IMR-90 (cell line): ENCODE measurements at places on chromosomes 1 and 21.

DNA sequence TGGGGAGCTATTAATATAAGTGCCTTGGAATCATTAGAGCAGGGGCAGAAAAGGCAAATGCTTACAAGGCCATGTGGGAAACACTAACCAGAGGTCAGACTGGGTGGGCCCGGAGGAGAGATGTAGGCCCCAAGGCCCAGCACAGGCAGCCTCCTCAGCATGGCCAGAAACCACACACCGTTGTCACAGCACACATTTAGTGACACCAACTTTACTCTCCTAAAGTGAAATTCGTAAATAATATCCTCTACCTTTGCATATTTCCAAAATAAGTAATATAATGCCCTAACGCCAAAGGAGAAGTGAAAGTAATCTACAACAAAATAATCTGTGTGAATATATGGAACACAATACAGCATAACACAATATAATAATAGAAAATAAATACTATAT, 62.6 kb downstream of the KIF21B start:
- DNase-seq: no peak

DNA sequence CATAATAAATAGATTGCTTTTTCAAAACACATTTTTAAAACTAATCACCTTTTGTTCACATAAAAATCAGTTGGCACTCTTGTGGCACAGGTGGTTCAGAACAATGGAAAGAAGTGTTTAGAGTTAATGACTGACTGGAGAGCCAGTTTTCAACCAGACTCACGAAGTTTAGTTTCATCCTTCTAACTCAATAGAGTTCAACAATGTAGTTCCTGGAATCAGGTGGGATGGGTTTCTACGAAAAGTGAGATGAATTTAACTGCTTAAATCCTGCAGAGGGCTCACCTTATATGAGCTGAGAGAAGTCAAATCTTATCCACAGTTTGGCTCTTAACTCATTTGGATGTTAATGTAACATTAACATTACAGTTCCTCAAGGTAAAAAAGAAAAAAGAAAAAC, 116.5 kb downstream of the SMYD2 start:
- DNase-seq: no peak

GRCh38 chr1:181659321-181659957, 176.1 kb downstream of the CACNA1E start:
- no peak for DNase-seq

DNA sequence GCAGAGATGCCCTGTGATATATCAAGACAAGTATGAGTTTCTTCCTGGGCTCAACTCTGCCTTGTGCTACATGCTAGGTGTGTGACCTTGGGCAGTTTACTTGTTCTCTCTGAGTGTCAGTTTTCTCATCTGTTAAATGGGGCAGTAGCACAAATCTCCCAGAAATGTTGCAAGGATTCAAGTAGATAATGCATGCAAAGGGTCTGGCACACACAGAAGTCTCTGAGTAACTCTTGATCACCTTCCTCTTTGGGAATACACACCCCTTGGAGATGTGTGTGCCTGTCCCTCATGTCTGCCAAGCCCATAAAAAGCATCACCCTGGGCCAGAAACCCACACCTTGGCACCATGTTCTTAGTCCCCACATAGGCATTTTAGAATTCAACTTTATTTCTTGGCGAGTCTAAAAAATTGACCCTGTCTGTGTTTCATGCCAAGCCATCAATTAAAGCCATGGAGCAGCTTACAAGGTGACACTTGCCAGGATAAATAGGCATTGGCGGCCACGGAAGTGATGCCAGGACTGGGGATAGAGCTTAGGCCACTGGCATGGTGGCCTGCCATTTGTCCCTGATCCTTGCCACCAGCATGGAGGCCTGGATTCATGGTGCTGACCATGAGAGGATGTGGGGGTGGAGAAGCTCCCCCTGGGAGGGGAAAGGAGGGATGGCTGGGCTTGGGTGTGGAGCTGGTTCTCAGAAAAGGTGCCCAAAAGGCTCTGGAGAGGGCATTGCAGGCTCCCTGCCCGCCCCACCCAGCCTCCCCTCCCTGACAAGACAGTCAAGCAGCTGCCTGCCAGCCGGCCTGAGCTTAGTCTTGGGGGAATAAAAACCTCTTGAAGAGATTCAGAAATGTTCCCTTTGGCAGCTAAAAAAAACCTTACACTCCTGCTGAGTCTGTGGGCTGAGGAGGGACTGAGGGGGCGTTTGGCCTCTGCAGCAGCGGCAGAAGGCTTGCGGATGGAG, 118.0 kb upstream of the IPO9 start:
- DNase-seq: no peak

GRCh38 chr21:42037516-42037915, 27.4 kb upstream of the ZBTB21 start:
- DNase-seq: no peak

- no peak for DNase-seq
These were observed 8.1 kb upstream of the ENO1 start for GRCh38 chr1:8886589-8886988.

GRCh38 chr1:100387657-100388350, 35.5 kb downstream of the CDC14A start:
- DNase-seq: peak; percentile 64

- DNase-seq: no peak
These were observed 2.0 kb upstream of the UTP25 start for GRCh38 chr1:209825591-209826434.

DNA sequence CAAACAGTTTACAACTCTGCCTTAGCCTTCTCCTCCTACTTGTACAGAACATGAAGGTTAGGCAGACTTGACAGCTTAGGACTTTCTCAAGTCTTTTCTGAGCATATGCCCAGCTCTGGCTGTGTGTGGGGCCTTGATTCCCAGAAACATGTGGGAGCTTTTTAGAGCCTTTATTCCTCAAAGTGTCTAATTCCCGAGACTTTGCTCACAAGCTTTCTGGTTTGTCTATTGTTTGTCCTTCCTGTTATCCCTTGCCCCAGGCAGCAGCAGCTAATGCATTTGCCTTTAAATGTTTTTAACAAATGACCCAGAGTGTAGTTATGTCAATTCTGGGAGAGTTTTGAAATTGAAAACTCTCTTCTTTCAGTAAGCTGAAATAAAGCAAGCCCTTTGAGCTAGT, 29.2 kb downstream of the ST7L start:
- no peak for DNase-seq

DNA sequence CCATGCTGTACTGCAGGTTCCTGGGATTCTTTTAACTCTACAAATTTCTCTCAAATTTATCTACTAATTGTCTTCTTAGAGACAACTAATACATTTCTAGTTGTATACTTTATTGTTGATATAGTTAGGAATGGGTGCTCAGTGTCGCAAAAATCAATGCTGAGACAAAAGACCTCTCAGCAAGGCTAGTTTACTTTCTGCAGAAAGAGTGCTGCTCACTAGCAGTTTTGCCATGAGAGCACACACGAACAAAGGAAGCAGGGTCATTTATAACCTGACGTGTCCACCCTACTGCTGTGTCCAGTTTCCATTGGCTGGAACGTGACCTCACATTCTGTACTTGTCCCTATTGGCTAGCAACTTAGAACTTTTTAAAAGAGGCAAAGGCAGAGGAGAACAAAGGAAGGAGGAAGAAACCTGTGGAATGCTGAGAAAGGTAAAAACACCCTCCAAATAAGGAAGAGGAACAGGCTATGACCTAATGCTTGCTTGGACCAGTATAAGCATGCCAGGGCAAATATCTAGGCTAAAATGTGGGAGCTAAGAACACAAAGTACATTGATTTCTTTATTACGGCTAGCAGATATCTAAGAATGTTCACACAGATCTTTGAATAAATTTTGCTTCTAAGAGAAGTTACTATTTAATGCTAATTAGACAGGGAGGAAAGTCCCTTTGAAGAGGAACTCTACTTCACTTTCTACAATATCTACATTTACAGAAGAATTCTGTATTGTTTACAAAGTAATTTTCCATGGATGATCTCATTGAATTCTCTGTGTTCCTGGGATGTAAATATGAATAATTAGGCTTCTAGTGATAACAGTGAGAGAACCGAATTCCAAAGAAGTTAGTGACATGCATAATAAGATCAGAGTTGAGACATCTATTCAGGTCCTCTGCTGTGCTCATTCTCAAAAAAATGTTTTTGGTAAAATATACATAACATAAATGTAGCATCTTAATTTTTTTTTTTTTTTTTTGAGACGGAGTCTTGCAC, 86.0 kb upstream of the MAP10 start:
- DNase-seq: peak; percentile 41

DNA sequence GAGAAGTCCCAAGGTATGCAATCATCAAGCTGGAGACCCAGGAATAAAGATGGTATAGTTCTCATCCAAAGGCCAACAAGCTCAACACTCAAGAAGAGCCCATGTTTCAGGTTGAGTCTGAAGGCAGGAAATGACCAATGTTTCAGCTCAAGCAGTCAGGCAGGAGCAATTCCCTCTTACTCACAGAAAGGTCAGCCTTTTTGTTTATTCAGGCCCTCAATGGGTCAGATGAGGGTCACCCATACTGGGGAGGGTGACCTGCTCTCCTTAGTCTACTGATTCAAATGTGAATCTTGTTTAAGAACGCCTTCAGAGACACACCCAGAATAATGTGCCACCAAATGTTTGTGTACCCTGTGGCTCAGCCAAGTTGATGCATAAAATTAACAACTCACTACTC, 262.4 kb downstream of the USP25 start:
- DNase-seq: peak; percentile 63

DNA sequence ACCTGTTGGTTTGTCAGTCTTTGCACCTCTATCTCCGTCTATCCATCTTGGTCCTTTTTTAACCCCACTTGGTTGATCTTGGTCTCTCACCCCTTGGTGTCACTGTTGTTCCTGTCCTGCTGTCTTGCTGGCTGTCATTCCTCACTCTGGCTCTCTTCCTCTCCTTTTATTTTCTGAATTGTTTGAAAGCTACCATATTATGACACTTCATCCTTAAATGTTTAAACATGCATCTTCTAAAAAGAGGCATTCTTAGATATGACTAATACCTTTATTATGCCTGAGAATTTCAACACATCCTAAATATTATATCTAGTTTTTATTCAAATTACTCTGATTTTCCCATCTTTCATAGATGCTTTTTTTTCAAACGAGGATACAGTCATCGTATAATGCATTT, 37.0 kb downstream of the BACH1 start:
- DNase-seq: peak; percentile 61

DNA sequence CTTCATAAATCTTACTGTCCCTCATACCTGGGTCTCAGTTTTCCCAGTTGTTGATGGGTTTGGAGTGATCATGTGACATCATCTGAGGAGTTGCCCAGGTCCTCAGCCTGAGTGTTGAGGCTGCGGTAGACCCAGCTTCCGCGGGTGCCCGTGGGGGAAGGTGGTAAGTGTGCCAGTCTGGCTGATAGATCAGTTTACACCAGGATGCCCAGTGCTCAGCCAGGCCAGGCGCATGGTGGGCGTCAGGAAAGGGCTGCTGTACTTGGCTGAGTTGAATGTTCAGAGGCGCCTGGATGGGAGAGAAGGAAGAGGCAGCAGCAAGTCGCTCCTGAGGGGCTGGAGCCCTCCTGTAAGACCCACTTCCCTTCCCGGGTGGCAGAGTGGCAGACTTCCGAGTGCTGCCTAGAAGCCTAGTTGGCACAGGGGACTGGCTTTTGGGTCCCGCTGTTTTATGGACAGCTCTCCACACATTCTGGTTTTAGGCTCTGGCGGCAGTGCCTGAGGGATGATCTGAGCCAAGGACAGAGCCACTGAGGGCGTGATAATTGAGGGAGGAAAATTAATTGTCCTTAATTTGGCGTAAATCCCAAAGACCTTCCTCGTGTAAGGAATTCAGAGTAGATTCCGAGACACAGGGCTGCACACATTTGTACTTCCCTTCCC, 35.8 kb downstream of the PTPRF start:
- no peak for DNase-seq

GRCh38 chr1:244645414-244645813, 7.5 kb upstream of the DESI2 start:
- no peak for DNase-seq

- no peak for DNase-seq
These were observed 449.1 kb upstream of the KAZN start for GRCh38 chr1:14149431-14149830.

DNA sequence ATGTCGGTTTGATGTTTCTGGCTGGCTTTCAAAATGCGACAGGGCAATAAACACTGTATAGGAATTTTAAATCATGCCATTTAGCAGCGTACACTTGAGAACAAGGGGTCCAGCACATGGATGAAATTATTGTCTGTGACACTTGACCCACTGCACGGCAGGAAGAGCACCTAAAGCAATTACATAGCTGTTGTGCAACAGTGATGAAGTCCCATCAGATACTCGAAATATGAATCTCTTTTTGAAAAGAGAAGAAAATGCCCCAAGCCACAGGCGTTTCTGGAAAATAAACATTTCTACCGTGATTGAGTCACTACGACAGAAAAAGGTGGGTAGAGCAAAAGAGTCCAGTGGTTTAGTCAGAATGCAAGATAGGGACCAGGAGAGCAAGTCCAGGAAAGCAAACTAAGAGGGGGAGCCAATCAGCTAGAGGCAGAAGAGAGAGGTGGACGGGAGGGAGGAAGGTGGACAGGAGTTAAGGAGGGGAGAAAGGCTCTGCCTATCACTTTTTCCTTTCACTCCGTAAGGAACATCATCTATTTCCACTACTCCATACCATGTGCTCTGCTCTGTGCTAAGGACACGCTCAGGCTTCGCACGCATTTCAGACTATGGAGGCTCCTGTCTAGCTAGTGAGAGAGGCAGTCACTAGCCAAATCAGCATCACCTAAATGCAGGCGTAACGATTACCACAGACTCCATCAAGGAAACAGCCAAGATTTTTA, 6.4 kb downstream of the DSCAM start:
- no peak for DNase-seq

DNA sequence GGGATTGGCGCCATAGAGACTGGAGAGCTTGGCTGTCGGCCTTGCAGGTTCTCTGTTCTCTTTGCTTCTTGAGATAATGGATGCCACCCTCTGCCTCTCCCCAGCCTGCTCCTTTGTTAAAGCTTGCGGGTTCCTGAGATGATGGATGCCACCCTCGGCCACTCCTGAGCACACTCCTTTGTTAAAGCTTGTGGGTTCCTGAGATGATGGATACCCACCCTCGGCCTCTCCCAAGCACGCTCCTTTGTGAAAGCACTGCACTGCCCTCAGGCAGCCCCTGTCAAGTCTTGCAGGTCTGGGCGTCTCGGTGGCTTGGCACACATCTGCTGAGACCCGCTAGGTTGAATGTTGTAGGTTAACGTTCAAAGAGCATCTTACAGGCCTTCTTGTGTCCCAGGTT, 76.5 kb downstream of the SCCPDH start:
- DNase-seq: no peak

DNA sequence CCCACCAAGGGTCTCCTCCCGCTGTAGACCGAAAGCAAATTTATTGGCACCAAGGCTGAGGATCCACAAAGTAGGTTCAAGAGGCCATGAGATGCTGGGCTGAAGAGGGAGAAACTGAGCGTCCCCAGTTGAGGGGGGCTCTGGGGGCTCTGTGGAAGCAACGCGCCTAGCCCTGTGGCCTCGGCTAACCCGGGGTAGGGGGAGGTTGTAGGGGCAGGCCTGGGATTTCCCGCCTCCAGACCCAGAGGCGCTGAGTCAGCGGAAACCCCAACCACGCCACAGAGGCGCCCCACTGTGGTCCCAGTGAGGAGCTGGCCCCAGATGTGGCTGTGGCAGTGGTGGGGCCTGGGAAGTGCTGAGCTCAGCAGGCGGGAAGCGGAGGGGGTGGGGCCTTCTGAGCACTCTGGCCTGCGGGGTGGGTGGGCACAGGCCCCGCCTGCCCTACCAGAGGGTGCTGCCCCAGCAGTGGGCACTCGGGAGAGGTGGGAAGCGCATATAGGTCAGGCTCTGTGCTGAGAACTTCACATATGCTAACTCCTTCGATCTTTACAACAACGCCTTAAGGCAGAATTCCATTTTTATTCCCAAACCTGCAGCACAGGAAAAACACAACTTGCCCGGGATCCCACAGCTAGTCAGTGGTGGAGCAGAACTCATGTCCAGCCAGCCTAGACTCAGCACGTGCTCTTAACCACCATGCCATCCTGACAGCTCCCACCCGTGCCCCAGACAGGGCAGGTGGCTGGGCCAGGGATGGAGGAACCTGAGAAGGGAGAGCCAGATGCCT, 1.5 kb upstream of the COL16A1 start:
- peak; percentile 55 for DNase-seq
